ENCODE measurements at places on chromosomes 12 and 14.

GRCh38 chr12:98791406-98791805 lies 146.3 kb downstream of the APAF1 start:
- no peak for DNase-seq

DNA sequence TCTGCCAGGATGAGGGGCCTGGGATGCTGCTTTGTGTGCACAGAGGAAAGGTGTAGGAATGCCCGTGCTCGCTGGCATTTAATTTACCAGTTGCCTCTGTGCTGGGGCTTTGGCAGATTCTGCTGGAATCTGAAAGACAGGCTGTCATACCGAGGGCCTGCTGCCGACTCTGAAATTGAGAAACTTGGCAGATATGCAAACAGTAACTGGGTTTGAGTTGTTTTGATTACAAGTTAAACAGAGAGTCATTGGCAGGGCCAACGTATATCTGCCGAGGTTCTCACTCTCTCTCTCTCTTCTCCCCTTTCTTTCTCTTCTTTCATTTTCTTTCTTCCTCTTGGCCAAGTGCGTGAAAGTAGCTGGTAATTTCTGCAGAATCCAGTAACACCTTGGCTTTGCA lies 618.7 kb downstream of the VRK1 start:
- no peak for DNase-seq

GRCh38 chr14:102089621-102090343 lies 2.9 kb upstream of the HSP90AA1 start:
- DNase-seq, result no peak

GRCh38 chr14:68124979-68125731 lies 305.6 kb downstream of the RAD51B start:
- no peak for DNase-seq

DNA sequence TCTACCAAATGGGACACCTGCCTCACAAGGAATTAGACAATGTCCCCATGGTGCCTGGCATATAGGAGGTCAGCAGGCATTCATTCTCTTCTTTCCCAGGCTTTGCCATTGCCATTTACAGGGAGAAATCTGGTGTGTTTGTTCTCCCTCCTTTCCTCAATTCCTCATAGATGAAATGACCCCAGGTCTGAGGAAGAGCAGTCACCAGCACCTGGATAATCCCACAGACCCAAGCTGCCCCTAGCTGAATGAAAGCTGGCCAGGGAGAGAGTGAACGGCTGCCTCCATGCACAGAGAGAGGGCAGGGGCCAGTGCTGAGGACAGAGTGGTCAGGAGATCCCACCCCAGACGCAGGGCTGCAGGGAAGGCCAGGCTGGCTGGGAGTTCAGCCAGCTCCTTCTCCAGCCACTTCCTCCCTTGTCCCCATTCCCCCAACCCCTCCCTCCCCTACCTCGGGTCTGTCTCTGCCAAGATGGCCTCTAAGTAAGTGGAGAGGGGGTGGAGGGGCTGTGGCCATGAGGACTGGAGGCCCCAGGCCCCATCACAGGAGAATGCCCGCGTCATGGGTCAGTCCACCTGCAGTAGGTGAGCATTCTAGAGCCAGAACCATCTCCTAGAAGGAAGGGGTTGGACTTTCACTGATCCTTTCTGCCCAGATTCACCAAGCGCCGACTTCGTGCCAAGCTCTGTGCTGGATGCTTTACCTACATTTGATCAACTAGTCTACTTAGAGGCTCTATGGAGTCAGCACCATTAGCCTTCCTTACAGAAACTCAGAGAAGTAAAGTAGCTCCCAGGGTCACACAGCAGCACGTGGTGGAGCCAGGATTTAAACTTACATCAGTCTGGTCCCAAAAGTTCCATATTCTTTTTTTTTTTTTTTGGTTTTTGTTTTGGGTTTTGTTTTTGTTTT lies 2.0 kb upstream of the KRT4 start:
- DNase-seq, result no peak

- DNase-seq, result no peak
Observed at GRCh38 chr12:93111773-93112172, 182.7 kb upstream of the EEA1 start.

- DNase-seq, result peak; percentile 90
Observed at GRCh38 chr12:4030929-4031702, 157.9 kb upstream of the PARP11 start.

GRCh38 chr12:76007640-76008039 lies 23.9 kb downstream of the PHLDA1 start:
- no peak for DNase-seq

DNA sequence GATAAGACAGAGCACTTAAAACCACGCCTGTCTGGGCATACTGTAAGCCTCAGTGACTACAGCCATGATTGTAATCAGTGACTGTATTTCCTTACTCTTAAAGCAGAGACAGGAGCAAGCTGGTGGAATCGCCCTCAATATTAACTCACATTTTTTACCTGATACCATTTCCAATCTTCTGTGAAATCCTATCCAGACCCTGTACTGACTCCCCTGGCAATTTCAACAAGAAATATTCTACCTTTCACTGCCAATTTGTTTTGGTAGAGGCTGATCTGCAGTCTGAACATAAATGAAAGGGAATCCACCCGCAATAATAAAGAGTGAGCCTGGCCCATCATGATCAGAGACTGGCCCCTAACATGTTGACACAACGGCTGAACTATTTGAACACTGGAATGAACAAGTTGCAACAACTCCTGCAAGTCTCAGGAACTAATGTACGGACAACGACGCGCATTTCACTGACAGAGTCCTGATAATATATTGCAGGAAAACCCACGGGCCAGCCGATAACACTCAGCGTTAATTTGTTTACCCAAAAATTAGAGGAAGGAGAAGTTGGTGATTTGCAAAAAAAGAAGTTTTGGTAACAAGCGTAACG lies 195.5 kb upstream of the BTG1 start:
- DNase-seq, result no peak

DNA sequence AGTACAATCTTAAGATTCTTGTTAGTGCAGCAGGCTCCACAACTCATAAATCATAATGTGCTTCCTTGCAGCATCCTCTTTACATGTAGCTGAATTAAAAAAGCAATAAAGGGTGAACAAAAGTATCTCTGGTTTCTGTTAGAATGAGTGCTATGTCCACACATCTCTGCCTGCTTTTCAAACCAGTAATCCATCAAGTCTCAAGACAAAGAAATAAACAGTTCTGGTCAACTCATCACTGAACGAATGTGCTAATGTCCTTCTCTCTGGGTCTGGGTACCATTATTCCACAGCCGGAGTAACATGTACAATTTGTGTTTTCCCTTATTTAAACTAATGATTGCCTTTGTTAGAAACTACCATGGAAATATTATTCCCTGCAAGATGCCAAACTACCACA lies 273.0 kb upstream of the USP15 start:
- no peak for DNase-seq

DNA sequence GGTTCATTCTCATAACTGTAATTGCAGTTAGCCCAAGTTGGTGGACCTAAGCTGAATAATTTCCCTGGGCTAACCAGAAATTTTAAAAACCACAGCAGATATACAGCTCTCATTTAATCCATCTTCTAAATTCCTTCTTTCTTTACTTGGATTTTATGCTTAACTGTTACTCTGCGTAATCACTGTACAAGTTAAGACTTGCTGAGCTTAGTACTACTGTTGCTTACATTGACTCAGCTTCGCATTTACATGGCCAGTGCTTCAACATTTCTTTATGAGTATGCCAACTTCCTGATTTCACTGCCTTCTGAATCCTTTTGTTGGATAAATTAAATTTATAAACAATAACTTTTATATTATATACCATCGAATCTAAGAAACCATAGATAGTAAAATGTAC lies 147.4 kb downstream of the SLC38A4 start:
- no peak for DNase-seq

DNA sequence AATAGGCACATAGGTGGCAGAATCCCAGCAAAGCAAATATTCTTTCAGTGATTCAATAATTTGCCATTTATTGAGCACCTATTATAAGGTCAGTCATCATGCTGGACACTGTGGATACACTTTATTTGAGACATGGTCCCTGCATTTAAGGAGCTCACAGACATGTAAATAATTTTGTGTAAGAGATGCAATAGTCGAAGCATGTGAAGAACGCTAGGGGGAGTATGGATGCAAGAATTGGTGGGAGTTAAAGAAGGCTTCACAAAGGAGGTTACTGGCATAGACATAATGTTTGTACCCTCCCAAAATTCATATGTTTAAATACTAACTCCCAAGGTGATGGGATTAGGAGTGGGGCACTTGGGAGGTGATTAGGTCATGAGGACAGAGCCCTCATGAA lies 260.6 kb upstream of the GARIN6 start:
- no peak for DNase-seq

DNA sequence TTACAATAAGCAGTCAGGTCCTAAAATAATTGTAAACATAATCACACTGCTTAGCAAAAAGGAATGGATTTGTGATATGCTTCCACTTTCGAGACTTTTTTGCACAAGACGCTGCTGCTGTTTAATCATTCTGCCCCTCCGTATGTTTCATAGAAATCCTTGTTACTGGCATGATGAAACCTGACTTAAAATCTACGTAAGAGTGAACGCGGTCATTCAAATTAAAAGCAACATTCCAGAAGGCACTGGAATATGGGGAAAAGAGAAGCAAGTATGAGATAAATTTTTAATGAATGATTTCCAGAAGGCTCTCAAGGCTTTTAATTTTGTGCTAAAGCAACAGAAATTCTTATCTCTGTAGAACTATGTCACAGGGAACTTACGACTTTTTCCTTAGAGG lies 1.1 kb downstream of the CNIH1 start:
- DNase-seq, result no peak

- DNase-seq, result no peak
Observed at GRCh38 chr12:105570944-105571343, 240.5 kb downstream of the C12orf75 start.

- DNase-seq, result no peak
Observed at GRCh38 chr12:6435961-6436715, 8.6 kb upstream of the CD27 start.

DNA sequence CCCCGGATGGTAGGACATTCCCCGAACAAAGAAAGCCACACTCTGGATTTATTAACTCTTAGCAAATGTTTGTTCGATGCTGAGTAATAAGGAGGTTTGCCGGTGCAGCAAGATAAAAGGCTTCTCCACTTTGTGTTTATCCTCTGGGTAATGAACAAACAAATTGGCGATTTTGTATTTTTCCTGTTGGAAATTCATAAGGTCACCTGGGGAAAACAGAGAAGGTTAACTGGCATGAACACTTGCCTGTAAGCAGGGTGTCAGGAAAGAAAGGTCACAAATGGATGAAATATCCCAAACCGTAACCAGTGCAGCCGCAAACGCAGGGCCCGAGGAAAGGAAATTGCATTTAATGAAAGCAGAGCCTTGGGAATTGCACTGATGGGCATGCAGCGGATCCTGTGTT lies 132.8 kb downstream of the RMST start:
- no peak for DNase-seq

- DNase-seq, result no peak
Observed at GRCh38 chr12:75505706-75506312, 5.6 kb downstream of the KRR1 start.

DNA sequence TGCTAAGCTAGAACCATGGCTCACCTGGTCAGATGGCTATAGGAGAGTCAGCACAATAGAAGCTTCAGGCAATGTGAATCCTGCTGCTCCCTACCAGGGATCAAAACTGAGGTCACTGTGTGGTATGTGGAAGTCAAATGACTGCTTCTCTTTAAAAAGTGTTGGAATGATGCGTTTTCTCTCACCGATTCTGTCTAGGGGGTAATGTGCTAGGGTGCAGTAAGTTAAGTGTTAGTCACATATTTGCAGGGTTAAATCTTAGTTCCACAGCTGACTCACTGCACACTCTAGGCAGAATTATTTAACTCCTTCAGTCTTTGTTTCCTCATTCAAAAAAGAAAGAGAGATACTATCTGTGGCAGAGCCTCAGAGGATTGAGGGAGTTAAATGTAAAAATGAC lies 696.6 kb downstream of the DIO2 start:
- DNase-seq, result no peak

DNA sequence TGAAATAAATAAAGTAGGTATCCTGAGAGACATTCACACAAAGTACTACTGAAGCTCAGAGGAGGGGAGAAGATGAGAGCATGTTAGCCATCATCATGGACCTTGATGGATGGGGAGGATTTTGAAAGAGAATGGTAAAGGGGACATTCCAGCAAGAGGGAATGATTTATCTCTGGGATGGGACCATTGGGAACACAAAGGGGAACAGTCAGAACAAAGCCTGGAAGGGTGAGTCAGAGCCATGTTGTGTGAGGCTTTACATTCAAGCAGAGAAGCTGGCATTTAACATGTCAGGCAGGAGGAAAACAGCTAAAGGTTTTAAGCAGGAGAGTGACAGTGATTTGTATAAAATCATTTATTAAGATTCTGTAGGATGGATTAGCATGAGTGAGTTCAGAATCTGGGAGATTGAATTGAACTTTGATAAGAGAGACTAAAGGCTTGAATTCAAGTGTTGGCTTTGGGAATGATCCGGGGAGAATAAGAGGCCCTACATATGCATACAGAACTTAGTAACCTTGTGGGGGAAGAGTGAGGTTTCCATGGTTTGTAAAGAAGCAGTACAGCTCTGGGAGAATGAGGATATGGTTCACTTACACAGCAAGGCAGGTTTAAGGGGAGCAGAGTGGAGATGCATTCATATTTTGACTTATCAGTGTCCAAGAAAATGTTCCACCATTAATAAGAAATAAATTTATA lies 174.4 kb downstream of the SYT10 start:
- no peak for DNase-seq

GRCh38 chr14:91831337-91831736 lies 36.0 kb downstream of the TC2N start:
- no peak for DNase-seq

- DNase-seq, result no peak
Observed at GRCh38 chr14:33631441-33631840, 319.4 kb downstream of the EGLN3 start.

- DNase-seq, result no peak
Observed at GRCh38 chr12:109880938-109881337, 597 bp upstream of the GLTP start.

DNA sequence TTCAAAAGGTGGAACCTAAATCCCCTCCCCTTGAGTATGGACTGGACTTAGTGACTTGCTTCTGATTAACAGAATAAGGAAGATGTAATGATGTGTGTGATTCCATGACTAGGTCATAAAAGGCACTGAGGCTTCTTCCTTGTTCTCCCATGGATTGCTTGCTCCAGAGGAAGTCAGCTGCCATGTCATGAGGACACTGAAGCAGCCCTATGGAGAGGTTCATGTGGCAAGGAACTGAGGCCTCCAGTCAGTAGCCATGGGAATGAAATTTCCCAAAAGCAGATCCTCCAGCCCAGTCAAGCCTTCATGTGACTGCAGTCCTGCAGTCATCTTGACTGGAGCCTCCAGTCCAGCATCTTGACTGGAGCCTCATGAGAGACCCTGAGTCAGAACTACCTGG lies 10.7 kb downstream of the TMBIM4 start:
- DNase-seq, result no peak

GRCh38 chr12:6343518-6343917 lies 1.6 kb upstream of the TNFRSF1A start:
- no peak for DNase-seq

DNA sequence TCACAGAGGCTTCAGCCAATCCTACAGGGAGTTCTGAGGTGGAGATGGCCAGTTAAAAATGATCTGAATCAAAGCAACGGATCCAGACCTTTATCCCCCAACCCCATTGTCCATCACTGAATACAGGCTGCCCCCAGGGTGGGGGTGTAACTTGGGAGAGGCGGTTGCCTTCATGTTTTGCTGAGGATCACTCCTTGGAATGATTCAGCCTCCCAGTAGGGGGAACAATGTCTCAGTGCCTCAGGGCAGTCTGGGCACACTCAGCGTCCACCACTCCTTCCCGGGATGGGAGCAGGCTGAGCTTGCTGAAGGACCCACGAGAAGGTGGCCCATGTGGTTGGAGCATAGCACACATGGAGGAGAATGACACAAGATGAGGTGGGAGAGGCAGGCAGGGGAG lies 60.2 kb downstream of the RFX4 start:
- DNase-seq, result no peak

- DNase-seq, result no peak
Observed at GRCh38 chr14:77142005-77142800, 612 bp upstream of the ZDHHC22 start.

All from nephron progenitor cell (in vitro differentiated cells).